ENCODE measurements at places on chromosomes 2 and 18.

- no peak for DNase-seq
Measured at GRCh38 chr2:8412082-8412481, 269.8 kb upstream of the ID2 start.

- no peak for DNase-seq
Measured at GRCh38 chr18:63646936-63647335, 2.9 kb upstream of the SERPINB4 start.

- DNase-seq: no peak
Measured at GRCh38 chr2:33074197-33074596, 127.4 kb downstream of the LTBP1 start.

GRCh38 chr2:194700726-194701125, 956.3 kb upstream of the SLC39A10 start:
- no peak for DNase-seq

DNA sequence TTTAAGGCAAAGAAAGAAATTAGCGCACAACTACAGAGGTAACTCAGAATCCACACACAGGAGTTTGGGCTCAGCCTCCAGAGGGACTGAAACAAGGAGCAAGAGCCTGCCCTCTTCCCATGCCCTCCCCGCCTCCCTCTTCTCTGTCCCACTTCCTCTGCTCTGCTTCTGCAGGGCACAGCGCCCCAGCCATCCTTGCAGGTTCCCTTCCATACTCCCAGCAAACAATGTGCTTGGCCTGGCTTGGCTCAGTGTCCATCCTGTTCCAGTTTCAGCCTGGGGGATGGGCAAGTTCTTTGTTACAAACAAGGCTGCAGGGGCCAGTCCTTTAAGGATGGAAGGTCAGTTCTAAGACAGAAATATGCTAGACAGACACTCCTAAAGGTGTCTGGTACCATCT, 133.5 kb downstream of the CDH20 start:
- DNase-seq: no peak

DNA sequence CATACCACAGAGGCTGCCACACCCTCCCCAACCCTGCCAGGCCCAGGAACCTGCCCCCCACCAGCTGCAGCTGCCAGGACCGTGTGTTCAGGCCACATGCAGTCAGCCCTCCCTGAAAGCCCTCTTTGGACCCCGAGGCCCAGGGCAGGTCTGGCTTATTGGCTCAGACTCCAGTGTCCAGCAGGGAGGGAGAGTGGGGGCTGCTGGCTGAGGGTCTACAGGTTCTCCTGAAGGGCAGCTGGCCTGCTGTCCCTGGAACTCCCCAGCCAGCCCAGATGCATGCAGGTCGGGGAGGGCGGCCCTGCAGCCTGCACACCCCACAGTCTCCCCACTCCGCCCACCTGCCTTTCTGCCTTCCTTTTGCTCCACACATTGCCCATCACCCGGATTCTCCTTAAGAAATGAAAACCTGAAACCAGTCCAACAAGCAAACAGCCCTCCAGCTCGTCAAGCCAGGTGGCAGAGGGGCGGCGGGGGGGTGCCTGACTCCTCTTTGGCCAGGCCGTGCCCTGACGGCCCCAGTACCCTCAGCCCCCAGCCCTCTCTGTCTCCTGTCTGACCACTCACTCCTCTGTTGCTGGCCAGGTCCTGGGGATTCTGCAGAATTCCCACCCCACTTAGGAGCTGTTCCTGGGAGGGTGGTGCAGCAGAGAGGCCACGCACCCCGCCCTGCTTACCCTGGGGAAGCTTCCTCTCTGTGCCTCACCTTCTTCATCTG, 18.0 kb downstream of the GPR35 start:
- no peak for DNase-seq

DNA sequence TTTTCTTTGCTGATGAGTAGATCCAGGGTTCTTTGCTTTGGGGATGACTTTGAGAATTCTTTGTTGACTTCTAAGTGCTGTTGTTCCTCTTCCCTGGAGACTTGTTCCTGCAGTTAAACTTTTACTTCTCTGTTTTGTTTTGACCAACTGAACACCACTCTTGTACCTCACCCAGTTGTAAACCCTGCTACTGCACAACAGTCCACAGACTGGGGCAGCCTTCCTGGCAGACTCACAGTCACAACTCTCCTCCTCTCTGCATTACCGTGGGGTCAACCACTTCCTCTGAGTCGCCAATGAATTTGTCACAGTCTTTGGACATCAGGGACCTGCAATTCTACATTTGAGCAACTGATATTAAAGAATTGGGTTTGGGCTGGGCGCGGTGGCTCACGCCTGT, 3.8 kb upstream of the SLC8A1 start:
- DNase-seq: no peak

DNA sequence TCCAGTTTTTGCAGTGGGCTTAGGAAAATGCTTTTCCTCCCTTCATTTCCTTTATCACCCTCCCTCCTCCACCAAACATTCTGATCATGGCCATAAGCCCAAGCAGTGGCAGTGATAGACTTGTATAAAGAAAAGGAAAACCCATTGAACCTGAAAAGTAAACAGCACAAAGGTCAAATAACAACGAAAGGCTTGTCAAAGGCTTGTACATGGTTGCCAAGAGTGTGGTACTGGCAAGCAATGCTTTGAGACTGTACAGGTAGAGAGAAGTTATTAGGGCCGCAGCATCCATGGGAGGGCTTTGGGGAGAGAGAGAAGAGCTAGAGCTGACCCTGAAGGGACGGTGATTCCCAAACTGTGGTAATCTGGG, 2.1 kb upstream of the VWA3B start:
- no peak for DNase-seq

- DNase-seq: no peak
Measured at GRCh38 chr2:239285071-239285931, 115.5 kb downstream of the HDAC4 start.

- no peak for DNase-seq
Measured at GRCh38 chr18:41845563-41845962, 109.5 kb upstream of the PIK3C3 start.

DNA sequence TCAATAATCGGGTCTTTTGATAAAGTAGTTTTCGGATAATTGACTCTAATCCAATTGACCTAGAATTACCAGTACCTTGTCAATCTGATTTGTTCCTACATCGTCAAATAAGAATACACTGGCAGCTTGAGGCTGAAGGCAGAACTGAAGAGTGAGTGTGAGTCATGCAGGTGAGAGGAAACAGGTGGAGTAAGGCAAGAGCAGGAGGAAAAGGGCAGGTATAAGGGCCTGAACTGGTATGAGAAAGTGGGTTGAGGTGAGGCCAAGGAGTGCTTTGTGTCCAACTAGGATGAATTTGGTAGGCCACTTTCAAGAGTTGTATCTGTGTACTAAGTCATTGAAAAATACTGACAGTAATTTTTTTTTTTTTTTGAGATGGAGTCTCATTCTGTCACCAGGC, 186.0 kb downstream of the ZNF385B start:
- DNase-seq: no peak

GRCh38 chr2:105142239-105142638, 99.3 kb upstream of the GPR45 start:
- DNase-seq: no peak

Measured in activated T-helper 1 cell treated with anti-CD3 and anti-CD28 coated beads, Interleukin-2, amount 50 U/mL, for 16 hours (primary cell).